Forelimb muscle (tissue), 1 donor: ENCODE measurements at places on chromosomes 3 and 15.

DNA sequence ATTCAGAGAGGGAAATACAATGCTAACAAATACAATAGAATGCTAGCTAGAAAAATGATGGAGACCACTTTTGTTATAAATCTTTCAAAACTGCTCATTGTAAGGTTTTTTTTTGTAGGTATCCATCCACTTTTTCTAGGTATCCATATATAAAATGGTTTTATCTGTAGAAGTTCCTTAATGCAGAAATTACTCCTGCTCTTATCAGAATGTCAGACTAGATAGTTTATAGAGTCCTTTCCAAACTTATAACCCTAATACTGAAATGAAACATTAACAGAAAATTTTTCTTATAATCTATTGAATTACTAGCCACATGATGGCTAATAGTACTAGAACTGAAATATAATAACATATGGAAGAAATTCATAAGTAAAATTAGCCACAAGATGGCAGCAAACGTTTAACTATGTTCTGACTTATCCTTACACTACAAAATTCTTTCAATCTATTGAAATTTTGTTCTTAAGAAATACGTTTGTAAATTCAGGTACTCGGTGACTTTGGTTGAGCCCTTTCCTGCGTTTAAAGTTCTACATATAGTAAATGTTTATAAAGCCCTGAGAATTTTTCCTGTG is 58.5 kb downstream of the ECT2 start:
- no peak for DNase-seq

DNA sequence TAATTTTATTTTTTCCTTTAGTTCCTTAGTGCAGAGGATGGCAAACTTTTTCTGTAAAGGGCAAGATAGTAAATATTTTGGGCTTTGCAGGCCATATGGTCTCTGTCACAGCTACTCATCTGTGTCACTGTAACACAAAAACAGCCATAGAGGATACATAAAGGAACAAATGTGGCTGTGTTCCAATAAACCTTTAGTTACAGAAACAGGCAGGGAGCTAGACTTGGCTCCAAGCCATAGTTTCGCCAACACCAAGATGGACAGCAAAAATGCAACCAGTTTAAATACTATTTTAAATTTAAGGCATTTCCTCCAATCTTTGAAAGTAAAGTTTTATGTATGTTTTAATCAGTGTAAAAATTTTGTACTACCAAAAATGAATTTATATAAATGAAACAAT is 753.4 kb downstream of the FHIT start:
- no peak for DNase-seq

DNA sequence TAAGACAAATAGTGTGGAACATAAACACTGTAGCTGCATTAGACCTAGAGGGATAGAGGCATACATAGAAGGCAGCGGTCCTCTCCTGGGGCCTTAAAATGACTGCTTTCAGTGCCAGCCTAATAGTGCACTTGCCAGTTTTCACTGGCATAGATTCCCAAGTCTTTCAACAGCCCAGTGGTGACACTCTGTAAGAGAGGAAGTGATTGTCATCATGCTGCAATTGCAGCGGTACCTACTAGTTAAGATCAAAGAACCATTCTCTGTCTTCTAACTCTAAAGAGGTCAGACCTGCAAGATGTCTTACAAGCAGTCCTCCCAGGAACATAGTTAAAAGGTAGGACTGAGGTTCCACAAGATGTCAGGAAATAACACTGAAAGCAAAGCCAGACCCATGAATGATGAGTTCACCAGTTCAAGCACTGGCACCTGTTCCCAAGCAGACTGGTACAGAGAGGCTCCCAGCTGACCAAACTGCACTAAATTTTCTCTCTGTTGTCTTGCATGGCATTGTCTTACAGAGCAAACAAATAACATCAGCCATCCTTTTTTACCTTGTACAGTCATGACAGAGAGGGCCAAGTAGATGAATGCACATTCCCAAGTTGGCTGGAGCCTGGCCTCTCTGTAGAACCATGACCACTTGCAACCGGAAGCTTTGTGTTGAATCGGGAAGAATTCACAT is 100.5 kb upstream of the SKOR1 start:
- no peak for DNase-seq

GRCh38 chr3:145785668-145786067 is 375.3 kb downstream of the PLOD2 start:
- no peak for DNase-seq

- no peak for DNase-seq
Observed at GRCh38 chr15:96336596-96337364, 6.3 kb downstream of the NR2F2 start.

GRCh38 chr3:70882104-70882503 is 569.7 kb upstream of the MDFIC2 start:
- DNase-seq: no peak

- no peak for DNase-seq
Observed at GRCh38 chr3:146078031-146078430, 83.0 kb downstream of the PLOD2 start.

- no peak for DNase-seq
Observed at GRCh38 chr3:42492508-42493080, 9.8 kb upstream of the VIPR1 start.

DNA sequence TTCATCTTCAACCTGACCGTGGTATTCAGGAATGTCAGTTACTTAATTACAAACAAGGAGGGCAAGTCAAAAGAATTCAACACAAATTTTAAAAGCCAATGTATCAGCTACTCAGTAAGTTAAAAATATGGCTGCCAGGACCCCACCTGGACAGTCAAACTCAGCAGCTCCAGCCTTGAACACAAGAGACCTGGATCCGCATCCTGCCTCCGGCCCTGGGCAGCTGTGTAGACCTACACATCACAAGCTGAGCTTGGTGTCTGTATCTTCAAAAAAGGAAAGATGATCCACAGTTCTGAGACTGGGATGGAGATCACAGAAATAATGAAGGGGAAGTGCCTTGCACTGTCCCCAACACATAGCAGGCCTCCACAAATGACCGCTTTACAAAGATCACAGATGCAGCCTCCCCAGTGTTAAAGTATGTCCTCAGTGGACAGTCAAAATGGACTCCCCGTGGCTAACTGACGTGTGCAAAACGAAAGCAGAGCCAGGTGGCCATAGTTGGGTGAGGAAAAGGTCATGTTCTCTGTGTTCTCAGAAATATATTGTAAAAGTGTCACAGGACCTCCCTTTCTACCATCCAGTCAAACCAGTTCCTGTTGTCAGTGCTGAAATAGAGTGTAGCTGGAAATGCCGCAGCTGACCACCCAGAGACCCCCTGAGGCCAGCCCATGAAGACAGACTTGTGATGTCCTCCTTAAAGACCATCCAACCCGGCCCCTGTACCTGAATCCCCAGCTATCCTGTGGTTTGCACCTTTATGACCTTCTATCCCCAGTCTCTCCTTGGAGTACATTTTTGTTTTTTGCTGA is 168.5 kb upstream of the NSMCE3 start:
- DNase-seq: no peak
